ENCODE measurements at places on chromosomes 6 and 20. TPM values are rescaled to one million over a fixed set of nuclear protein-coding genes. Genes with fewer than 3 reads are reported as not detected.

Gene MCHR2
- total RNA-seq: not detected

DNA sequence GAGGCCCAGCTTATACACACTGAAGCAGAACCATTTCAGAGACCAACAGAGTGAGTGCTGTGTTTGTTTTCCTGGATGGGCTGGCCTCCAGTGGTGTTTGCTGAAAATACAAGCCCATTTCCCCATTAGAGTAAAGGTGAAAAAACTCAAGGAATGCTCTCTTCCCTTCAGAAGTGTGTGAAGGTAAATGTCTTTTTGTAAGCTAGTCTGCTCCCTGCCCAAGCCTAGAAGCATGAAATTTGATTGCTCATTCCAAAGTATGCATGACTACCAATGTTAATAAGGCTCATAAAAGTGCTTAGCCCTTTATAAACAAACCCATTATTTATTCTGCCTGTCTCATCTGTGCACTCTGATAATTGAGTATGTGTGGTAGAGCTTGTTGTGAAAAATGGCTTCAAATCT, 59.1 kb downstream of the ADGRF1 start:
- H3K4me1 ChIP-seq: no peaks in the 10 kb centered on the region
- DNase-seq: no peak
- H3K27me3 ChIP-seq: no peaks in the 10 kb centered on the region
- H3K27ac ChIP-seq: no peak overlapping the region

Gene SPATA25
- total RNA-seq: 2.8 TPM

DNA sequence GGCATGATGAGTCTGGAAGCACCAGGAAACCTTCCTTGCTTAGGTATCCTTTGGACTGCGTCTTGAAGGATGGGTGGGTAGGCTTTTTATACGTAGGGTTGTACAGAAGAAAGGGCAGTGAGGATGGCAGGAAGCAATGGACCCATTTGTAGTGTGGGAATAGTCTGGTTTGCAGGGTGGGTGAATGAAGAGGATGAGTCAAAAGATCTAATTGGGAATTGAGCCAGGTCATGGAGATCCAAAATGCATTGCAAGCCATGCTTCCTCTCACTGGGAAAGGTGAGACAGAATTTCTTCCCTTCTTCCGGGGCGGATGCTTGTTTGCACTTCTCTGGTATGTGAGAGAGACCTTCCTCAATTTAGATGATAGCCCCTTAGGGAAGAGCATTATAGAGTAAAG, 10.1 kb upstream of the BTBD3 start:
- H3K36me3 ChIP-seq: no peaks in the 10 kb centered on the region
- no peaks in the 10 kb centered on the region for H3K4me1 ChIP-seq
- DNase-seq: no peak
- H3K4me3 ChIP-seq: no peak overlapping the region
- H3K27me3 ChIP-seq: no peaks in the 10 kb centered on the region

- H3K4me1 ChIP-seq: no peaks in the 10 kb centered on the region
- H3K36me3 ChIP-seq: no peaks in the 10 kb centered on the region
- H3K27me3 ChIP-seq: no peaks in the 10 kb centered on the region
- no peak overlapping the region for H3K4me3 ChIP-seq
- DNase-seq: peak; percentile 13
- no peak overlapping the region for H3K27ac ChIP-seq
Measured at GRCh38 chr6:114096561-114097172, 125.7 kb upstream of the HDAC2 start.

- no peaks in the 10 kb centered on the region for H3K36me3 ChIP-seq
- H3K4me3 ChIP-seq: no peak overlapping the region
- H3K27me3 ChIP-seq: no peaks in the 10 kb centered on the region
- H3K27ac ChIP-seq: no peak overlapping the region
- DNase-seq: no peak
Measured at GRCh38 chr20:31747640-31748039, 8.6 kb downstream of the TPX2 start.

GRCh38 chr20:63124782-63125580, 91.0 kb downstream of the YTHDF1 start:
- H3K27me3 ChIP-seq: no peaks in the 10 kb centered on the region
- no peak for DNase-seq
- no peaks in the 10 kb centered on the region for H3K4me1 ChIP-seq
- H3K4me3 ChIP-seq: no peak overlapping the region

DNA sequence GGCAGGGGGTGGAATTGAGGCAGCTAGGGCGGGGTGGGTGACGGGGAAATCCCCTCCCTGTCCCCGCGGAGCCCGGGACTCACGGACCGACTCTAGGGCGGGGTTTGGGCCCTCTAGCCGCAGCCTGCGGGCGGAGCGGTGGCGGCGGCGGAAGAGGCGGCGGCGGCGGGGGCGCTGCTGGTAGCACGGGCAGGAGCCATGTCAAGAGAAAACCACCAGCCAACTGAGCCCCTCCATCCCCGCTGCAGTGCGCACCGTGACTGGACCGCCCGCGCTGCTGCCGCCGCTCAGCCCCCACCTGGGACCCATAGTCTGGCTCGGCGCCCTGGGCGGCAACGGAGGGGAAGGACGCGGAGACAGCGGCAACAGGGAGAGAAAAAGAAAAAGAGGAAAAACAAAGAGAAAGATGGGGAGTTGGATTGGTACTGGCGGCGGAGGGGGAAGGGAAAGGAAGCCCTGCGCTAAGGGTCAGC, 1.2 kb upstream of the C6orf62 start:
- peak overlapping the region; percentile 100 for H3K27ac ChIP-seq
- DNase-seq: peak; percentile 83
- peaks cover 11% of the 10 kb centered on the region for H3K36me3 ChIP-seq
- peak overlapping the region; percentile 95 for H3K4me3 ChIP-seq
- H3K4me1 ChIP-seq: peaks cover 45% of the 10 kb centered on the region
- H3K27me3 ChIP-seq: no peaks in the 10 kb centered on the region

Gene ADGB
- total RNA-seq: not detected

Gene KCNQ5
- total RNA-seq: 3.4 TPM

Gene L3MBTL1
- 18.3 TPM for total RNA-seq

DNA sequence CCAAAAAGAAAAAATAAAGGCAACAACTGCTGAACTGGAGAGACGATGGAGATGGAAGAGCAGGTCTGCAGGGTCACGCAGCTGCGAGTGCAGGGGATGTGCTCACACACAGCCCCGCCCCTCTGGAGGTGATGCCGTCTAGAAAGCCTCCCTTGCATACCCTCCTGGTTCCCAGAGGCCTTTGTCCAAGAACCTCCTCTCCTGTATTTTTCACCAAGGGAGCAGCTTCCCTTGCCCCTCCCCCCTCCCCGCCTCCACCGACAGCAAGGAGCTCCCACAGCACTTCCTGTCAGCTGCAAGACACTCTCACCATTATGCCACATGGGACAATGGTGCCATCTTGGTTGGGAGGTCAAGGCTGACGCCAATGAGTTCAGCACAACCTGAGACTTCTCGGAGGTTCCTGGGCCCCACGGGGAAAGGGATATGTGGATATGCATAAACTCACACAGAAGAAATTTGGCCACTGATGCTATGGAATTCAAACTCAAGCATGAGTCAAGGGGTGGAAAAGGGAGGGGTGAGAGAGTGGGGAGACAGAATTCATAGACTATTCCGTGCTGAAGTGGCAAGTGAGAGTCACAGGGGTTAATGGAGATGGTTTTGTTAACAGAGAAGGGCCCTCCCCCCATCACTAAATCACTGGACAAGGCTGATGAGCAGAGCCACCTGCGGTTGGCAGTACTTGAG, 132.9 kb downstream of the SCML4 start:
- H3K27me3 ChIP-seq: no peaks in the 10 kb centered on the region
- no peak for DNase-seq
- no peaks in the 10 kb centered on the region for H3K36me3 ChIP-seq
- H3K27ac ChIP-seq: no peak overlapping the region
- H3K4me3 ChIP-seq: no peak overlapping the region

Gene RHAG
- not detected for total RNA-seq

DNA sequence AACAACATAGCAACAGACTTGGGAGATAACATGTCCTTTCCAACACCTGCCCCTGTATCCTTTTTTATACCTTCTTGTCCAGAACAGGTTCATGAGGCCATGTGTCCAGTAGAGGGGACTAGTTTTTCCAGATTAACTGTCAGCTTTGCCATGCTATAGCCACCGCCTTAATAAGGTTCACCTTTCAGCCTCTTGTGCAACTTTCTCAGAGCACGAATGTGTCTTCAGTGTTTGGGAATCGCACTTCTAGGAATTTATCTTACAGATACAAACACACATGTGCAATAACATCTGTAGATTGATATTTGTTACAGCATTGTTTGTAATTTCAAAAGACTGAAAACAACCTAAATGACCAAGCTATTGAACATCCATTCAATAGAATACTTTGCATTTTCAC, 21.4 kb downstream of the NCR2 start:
- H3K27me3 ChIP-seq: no peaks in the 10 kb centered on the region
- H3K4me1 ChIP-seq: no peaks in the 10 kb centered on the region
- no peak overlapping the region for H3K4me3 ChIP-seq

DNA sequence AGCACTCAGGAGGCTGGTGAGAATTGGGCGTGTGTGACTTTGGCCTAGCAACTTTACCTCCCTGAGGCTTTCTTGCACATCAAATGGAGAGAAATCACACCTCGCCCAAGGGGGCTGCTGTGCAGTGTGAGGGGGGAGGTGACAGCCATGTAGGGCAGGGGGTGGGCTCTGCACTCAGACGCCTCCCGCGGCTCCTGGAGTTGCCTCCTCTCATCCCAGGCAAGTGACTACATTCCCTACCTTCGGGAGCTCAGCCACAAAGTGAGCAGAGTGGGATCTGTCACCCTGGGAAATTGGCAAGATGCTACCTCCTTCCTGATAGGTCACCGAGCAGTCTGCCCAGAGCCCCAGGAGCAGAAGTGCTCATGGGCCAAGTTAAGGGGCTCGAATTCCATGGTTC, 56.0 kb downstream of the GCNT2 start:
- H3K27ac ChIP-seq: no peak overlapping the region
- DNase-seq: no peak
- H3K4me1 ChIP-seq: no peaks in the 10 kb centered on the region
- no peaks in the 10 kb centered on the region for H3K36me3 ChIP-seq
- H3K27me3 ChIP-seq: no peaks in the 10 kb centered on the region

Gene CST7
- 23.2 TPM for total RNA-seq

DNA sequence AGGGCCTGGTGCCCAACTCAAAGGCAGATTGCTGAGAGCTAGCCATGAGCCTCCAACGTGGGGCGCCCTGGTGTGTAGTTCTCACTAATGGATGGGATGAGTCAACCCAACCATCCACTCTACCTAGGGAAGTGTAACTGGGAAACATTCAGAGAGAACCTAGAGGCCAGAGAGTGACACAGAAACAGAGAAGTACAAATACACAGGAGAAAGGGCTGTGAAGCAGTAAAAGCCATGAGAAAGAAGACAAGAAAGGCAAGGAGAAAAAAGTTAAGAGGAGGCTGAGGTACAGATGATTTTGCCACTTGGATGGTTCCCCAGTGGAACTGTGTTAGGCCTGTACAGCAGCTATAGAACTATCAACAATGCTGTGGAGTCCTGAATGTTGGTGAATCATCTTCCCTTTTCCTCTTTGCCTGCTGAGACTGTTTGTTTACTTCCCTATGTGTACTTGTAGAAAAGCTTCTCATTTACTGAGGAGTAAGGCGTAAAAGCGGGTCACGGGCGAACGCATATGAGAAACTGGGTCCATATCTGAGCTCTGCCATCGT, 39.0 kb downstream of the MAN1A1 start:
- H3K27ac ChIP-seq: no peak overlapping the region
- no peaks in the 10 kb centered on the region for H3K27me3 ChIP-seq
- peaks cover 46% of the 10 kb centered on the region for H3K4me1 ChIP-seq
- no peaks in the 10 kb centered on the region for H3K36me3 ChIP-seq
- DNase-seq: no peak

DNA sequence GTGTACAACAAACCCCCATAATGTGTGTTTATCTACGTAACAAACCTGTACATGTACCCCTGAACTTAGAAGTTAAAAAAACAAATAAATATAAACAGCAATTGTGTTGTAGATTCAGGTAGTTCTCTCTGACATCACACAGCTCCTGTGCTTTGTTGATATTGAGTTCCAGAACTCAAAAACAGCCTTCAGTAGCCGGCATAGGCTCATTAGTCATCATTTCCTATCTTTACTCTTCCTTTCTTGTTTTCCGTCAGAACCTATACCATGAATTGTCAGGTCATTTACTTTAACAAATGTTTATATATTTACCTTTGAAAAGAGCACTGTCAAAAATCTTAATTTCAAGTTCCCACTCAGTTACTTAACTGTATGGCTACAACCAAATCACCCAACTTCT, 88.8 kb downstream of the ADTRP start:
- DNase-seq: no peak
- H3K27ac ChIP-seq: no peak overlapping the region
- no peaks in the 10 kb centered on the region for H3K36me3 ChIP-seq
- no peak overlapping the region for H3K4me3 ChIP-seq
- H3K4me1 ChIP-seq: no peaks in the 10 kb centered on the region
